AG04450 (cell line): ENCODE measurements at places on chromosomes 11 and 22.

GRCh38 chr11:27329867-27330632 is 33.0 kb downstream of the CCDC34 start:
- no peak for DNase-seq

- no peak for DNase-seq
These were observed 91.5 kb downstream of the PHF21B start for GRCh38 chr22:44918166-44918924.

DNA sequence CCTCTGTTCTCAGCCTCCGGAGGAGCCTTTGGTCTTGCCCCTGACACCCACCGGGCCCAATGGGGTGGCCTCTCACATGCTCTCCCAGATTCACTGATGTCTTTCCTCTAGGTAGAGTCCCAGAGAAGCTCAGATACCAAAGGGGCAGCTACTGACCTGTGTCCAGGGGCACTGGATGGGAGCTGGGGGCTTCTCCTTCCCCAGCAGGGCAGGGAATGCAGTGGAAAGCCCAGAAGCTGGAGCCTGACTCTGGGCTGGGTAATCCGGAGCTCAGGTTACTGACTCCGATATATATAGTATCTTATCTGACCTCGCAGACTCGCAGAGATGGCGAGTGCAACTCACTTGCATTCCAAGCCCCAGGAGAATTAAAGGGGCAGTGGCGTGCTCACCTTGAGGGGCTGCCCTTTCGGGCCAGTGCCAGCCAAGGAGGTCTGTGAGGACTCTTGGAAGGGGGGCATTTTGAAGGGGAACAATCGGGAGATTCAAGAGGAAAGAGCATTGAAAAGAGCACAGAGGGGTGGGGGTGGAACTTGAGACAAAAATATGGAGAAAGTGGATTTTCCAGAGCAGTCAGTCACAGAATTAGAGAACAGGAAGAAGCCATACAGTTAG is 2.5 kb downstream of the USP2 start:
- no peak for DNase-seq

DNA sequence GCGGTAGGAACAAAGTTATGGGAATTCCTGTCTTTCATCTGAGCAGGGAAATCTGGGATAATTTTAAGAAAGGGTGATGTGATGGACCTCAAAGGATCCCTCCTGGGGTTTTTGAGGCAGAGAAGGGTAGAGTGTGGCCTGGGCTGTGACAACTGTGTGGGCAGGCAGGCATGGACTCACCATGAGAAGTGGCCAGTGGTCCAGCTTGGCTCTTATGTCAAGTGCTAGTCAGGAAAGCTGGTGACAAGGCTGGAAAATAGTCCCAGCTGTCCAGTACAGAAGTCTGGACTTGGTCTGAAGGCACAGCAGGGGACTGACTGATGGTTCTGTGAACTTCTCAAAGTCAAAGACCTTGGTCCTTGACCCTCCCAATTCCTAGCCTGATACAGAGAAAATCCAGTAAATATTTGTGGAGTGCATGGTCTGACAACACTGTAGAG is 1.7 kb downstream of the PPFIBP2 start:
- DNase-seq = no peak

GRCh38 chr22:38950527-38951295 is 6.7 kb upstream of the APOBEC3A start:
- DNase-seq = no peak

- DNase-seq = no peak
These were observed 41.5 kb upstream of the CARD18 start for GRCh38 chr11:105181100-105181499.

- no peak for DNase-seq
These were observed 15.8 kb upstream of the TCF20 start for GRCh38 chr22:42286205-42286604.

DNA sequence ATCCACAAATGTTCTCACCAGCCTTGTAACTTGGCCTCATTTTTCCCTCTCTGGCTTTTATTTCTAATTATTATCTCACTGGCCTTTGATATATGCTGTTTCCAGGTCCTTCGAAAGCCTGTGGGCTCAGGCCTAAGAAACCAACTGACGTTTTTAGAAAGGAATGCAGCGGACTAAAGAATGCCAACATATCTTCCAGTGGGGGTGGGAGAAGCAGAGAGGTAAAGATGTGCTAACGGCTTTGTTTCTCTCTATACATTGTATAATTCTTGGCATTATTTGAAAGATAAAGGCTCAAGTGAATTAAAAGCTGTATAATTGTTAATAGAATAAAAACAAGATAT is 28.2 kb downstream of the OR6Q1 start:
- DNase-seq = peak; percentile 81
